Fibroblast of lung (primary cell): ENCODE measurements at places on chromosomes 12 and 14.

GRCh38 chr14:100658181-100658886 lies 68.4 kb upstream of the DLK1 start:
- no peak for DNase-seq

DNA sequence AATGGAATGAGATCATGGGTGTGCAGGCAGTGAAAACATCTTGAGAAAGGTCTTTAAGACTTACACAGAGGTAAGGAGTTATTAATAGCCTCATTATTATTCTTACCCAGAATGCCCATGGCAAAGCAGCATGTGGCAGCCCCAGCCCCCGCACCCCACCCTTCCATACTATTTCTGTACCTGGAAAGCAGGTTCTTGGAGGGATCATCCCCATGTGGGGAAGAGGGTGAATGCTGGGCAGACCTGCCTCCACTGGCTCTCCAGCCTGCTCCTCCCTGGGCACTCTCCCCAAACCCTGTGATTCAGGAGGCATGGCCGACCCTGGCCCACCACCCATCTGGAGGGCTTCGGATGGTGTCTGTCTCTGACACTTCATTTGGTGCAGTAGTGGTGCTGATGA lies 28.3 kb downstream of the NPC2 start:
- no peak for DNase-seq

DNA sequence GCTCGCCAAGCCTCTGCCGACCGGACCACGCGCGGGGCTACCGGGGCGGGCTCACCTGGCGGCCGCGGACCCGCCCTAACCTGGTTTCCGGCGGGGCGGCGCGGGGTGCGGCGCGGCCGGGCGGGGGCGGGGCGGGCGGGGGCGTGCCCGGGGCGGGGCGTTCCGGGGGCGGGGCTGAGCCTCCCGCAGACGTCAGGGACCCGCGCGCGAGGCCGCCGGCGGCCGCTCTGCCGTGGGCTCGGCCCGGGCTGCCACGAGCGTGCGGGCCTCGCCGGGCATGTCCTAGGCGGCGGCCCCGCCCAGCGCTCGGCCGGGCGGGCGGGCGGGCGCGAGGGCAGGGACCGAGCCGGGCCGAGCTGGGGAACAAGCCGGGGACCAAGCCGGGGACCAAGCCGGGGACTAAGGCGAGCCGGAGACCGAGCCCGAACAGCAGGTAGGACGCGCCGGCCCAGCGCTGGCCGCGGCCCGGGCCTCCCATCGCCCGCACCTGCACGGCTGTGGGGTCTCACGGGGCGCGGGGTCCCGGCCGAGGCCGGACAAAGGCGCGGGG lies at the start of gene CEP170B:
TSS of gene CEP170B (plus strand) at position 188 of the 550 bp plus-strand sequence. CDS start 3,183 bp downstream, outside the sequence.
- peak; percentile 28 for DNase-seq

GRCh38 chr12:12693111-12693671 lies 2.8 kb downstream of the GPR19 start:
- no peak for DNase-seq

GRCh38 chr14:94360945-94361565 lies 27.3 kb downstream of the SERPINA1 start:
- DNase-seq, result no peak

DNA sequence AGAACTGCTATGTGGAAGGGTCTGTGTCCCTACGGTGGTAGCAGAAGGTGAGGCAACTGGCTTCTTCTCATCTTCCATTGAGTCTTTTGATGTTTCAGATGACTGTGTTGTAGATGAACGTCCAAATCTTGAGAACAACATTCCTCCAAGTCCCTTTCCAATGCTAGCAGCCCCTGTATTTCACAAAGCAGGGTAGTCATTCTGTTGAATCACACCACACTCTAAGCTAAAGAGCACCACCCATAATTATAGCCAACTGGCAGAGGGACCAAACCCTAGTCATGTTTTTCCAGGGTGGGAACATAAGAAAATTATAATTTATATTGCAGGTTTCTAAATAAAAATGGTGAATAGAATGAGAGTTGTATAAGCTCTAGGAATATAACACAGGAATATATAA lies 98.7 kb downstream of the DDHD1 start:
- DNase-seq, result peak; percentile 72

- no peak for DNase-seq
Observed at GRCh38 chr14:58593977-58594376, 43.8 kb upstream of the DACT1 start.

- DNase-seq, result peak; percentile 13
Observed at GRCh38 chr12:110079477-110080400, 31.4 kb upstream of the C12orf76 start.

GRCh38 chr14:49586673-49587460 lies 687 bp upstream of the RPS29 start:
- peak; percentile 89 for DNase-seq

- peak; percentile 31 for DNase-seq
Observed at GRCh38 chr12:55831447-55831815, 2.0 kb upstream of the DNAJC14 start.

DNA sequence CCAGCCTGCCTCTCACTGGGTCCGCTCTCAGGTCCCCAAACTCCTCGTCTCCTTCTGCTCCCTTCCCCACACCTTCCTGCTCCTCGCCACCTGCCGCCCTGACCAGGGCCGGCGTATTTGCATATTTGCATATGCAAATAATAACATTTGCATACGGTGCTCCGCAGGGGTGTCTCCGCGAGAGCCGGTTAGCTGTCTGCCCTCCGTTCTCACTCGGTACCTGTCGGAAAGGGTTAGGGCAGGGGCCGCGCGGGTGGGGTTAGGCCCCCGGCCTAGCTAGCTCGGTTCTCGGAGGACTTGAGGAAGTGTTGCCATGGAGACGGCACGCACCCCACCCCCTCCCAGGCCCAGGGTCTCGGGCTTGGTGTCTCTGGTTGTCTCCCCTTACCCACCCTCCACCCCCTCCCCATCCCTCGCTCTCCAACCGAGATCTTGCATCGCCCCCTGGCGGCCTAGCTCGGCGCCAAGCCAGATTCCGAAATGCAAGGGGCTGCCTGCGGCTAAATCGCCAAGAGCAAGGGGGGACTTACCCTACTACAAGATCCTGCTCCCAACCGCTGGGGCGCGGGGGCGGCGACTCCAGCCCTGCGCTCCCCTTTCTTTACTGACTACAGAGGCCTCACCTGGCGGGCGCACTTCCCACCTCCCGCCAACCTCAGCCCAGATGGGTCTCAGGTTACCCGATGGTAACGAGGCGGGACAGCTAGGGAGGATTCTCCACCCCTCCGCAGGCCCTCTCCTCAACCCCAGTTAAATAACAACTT lies 8.1 kb downstream of the STAC3 start:
- DNase-seq, result peak; percentile 43

DNA sequence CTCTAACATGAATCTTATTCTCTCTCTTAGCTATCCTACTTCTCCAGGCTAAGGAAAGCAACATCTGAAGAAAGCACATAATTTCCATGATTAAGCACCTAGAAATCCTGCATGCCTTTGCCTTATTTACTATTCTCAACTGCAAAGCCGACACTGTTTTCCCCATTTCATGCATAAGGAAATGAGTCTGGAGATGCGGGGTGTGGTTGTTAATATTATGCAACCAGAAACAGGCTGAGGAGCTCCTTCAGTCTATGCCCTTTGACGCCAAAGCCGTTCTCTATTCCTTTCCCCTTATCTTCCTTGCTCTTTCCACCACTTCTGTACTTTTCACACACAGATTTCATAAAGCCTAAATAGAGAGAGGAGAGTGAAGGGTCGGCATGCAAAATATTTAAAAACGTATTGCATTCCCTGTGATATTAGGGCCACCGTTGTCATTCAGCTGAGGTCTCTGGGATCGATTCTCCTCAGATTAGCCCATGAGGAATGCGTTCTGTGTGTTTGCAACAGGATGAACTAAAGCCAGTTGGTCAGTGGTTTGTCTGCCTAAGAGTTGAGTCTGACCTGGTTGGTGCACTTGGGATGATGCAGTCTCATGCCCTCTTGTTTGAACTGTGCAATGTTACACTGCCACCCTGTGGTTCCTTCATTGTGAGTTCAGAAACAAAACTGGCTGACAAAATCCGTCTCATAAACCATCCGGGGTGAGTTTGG lies 53.1 kb upstream of the PLEKHG7 start:
- peak; percentile 84 for DNase-seq

DNA sequence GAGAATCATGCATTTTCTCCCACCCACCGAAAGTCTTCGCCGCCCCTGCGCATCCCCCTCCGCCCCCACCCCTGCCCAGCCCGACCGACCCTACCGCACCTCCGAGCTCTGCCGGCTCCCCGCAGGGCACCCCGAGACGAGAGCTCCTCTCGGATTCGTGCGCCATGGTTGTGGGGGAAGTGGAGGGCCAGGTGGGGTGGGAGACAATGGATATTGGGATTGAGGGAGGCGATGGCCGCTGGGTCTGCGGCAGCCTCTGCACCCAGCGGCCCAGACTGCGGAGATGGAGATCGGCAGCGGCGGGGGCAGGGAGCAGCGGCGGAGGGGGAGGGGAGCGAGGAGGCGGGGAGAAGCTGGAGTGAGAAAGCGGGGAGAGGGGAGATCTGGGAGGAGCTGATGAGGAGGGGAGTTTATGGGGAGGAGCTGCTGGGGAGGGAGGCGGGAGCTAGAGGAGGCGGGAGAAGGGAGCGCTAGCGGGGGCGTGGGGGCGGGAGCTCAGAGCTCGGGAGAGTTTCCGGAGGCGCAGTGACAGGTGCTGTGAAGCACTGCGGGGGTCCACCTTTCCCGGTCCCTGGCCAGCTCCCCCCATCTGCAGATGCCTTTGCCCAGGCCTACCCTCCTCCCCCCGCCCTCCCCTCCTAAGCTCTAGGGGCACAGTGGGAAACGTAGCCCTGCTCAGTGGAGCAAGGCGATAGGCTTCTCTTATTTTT lies at the start of gene SALL2:
TSS of gene SALL2 (minus strand) at position 385 of the 710 bp plus-strand sequence. CDS start at position 166, 219 bp downstream.
- peak; percentile 61 for DNase-seq

DNA sequence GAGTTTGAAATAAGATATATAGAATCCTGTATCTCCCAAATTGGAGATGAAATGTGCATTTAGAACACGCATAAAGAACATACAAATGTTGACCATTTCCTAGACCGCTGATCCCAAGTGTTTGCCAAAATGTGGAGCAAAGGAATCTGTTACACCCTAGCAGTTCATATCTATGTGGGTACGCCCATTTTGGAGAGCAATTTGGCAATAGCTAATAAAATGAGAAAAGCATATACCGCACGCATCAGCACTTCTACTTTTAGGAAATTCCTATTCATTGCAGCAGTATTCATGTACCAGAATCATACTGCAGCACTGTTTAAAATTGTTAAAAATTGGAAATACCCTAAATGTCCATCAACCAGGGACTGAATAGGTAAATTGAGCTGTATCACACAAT lies 937.8 kb downstream of the BCL11B start:
- no peak for DNase-seq
